ENCODE measurements at places on chromosomes 7 and 10. TPM values are rescaled to one million over a fixed set of nuclear protein-coding genes. Genes with fewer than 3 reads are reported as not detected.

The TSPAN15 gene
- 1.5 TPM for total RNA-seq

The DPP6 gene
- not detected for total RNA-seq

The DUSP5 gene
- total RNA-seq: 39.7 TPM

GRCh38 chr10:78953799-78954297, 114.9 kb upstream of the ZMIZ1 start:
- DNase-seq: no peak

- no peak for DNase-seq
Observed at GRCh38 chr10:34651416-34652195, 163.5 kb downstream of the PARD3 start.

Data from LHCN-M2 (cell line).